EL (cell line): ENCODE measurements at places on chromosomes 5 and 9.

GRCh38 chr5:143682246-143682905 is 129.6 kb upstream of the HMHB1 start:
- no peak for DNase-seq

GRCh38 chr9:7844242-7844641 is 44.7 kb upstream of the DMAC1 start:
- DNase-seq = no peak

GRCh38 chr9:98378206-98378780 is 122.8 kb upstream of the TBC1D2 start:
- DNase-seq = no peak

- no peak for DNase-seq
Observed at GRCh38 chr9:38278931-38279679, 113.4 kb upstream of the ALDH1B1 start.

- no peak for DNase-seq
Observed at GRCh38 chr5:15431923-15432322, 68.1 kb upstream of the FBXL7 start.

DNA sequence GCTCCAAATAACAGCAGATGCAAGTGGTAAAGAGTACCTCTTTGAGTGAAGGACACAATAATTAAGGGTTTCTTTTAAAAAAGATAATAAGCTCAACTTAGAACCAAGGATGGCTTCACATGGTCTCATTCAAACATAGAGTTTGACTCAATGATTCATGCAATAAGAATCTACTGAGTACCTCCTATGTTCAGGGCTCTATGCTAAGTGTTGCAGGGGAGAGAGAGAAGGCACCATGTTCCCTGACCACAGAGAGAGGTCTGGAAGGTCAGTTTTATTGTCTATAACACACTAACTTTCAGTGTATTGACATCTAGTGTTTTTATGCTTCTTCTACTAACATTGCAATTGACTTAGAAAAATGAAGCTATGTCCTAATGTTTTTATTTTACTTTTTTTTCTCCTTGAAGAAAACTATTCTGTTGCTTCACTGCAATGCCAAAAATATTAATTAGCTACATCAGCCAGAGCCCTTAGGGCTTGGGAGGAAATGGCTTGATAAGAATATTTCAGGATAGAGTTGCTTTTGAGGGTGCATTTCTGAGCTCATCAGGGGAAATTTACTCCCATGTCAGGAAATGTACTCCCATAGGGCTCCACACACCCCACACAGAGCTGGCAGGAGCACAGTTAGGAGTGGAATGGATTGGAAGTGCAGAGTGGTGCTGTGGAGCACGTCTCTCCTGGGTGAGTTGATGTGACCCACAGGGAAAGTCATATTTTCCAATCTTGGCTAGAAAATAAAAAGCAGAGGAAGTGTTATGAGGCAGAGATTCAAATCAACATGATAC is 106.6 kb downstream of the PDE8B start:
- DNase-seq = peak; percentile 71

DNA sequence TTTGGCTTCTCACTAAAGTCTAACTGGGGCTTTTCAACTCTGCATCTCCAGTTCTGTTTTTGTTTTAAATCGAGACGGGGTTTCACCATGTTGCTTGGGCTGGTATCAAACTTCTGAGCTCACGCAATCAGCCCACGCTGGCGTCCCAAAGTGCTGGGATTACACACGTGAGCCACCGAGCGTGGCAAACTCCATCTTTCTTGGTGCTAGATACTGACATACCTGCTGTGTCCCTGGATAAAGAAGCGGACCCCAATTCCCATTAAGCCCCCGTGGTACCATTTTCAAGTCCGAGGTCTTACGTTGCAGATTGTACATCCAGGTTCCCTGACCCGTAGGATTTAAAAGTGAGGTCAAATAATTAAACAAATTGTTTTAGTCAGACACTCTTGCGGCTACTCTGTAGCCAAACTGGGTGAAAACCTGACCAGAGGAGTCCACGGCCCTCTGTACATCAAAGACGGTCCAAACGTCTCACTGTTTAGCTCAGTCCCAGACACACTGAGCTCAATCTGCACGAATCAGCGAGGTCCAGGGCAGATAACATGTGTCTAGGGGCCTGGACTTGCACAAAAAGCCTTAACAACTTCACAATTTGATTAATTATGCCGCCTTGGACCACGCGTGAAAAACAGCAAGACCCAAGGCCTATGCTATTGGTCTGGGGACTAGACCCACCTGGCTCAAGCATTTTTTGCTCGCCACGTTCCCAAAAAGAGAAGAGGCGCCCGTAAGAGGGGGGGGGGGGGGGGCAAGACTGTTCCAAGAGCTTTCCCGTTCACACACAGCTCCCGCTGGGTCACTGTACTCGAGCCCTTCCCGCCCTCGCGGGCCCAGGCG is 727 bp upstream of the DNAJA1 start:
- peak; percentile 42 for DNase-seq

- DNase-seq = no peak
Observed at GRCh38 chr5:50559955-50560354, 106.5 kb upstream of the PARP8 start.

GRCh38 chr5:149083846-149084245 is 21.0 kb upstream of the SH3TC2 start:
- DNase-seq = no peak

DNA sequence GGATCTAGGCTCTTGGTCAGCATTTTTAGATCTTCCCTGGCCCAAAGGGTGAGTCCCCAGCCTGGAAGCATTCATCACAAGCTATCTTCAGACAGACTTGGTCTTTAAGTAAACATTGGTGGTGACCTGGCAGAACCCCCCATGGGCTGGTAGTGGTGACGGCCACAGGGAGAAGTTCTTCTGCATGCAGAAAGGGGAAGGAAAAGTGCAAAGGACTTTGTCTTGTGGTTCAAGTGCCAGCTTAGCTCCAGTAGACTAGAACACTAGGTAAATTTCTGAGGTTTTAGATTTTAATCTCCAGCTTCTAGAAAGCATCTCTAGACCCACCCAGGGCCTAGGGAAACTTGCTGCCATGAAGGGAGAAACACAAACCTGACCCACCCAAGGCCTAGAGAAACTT is 584.0 kb downstream of the CHSY3 start:
- DNase-seq = no peak

DNA sequence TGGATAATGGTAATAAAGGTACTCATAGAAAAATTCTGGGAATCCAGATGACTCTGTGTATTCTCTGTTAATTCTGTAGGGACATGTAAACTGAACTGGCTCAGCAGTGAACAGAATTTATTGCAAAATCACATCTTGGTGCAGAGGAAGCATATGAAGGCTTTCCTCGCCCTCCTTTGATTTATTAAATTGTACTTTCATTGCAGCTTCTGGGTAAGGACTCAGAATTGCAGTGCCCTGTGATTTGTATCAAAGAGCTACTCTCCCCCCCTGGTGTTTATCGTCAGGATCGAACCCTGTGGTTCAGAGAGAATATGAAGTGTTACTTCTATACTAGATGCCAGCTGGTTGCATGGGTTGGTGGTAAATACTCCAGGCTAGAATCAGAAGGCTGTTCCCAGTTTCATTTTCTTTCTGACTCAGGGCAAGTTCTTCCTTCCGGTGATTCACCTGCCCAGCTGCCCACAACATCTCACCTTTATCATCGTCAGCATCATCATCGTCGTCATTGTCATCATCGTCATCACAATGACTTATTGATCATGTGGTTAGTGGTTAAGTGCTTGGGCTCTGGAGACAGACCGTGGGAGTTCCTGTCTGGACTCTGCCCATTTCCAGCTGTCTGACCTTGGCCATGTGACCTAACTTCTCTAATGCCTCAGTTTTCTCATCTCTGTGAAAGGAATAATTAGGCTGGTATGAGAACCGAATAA is 238.8 kb downstream of the ARHGAP26 start:
- DNase-seq = peak; percentile 96

DNA sequence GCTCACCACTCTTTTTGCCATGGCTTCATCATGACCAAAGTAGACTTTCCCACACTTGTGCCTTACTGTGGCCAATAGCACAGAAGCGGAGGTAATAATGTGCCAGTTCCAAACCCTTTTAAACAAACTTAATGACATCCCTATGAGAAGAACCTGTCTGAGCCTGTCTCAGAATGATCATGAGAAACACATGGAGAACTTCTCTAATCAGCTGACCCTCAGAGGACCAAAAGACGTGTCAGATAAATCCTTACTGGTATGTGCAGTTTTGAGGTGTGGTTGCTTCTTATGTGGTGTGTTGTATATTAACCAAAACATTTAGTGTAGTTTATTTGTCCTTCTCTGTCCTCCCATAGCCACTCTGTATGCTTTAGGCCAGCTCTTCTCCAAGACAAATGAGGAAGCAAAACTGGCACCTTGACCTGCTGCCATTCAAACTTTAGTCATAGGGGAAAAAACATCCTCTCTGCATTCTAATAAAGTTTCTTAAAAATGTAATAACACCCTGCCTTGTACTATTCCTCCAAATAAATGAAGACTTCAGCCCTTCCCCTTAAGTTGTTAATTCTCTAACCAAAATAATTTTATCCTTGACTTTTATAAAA is 168.9 kb downstream of the MUSK start:
- DNase-seq = no peak

- DNase-seq = no peak
Observed at GRCh38 chr5:104778-105296, 12.9 kb downstream of the PLEKHG4B start.

GRCh38 chr9:18451406-18451805 is 22.5 kb upstream of the ADAMTSL1 start:
- no peak for DNase-seq

DNA sequence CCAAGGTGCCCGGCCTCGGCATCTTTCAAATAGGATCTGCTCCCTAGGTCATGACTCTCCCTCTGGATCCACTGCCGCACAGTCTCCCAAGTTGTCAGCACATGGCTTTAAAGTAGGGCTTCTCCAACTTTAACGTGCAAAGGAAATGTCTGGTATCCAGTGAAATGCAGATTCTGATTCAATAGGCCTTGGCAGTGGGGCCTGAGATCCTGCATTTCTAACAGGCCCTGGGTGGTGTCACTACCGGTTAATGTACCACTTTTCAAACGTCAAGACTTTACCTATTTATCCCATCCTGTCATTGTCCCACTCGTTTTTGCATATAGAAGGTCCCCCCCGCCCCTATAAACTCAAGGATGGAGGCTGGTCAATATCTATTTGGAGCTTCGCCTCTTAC is 137.6 kb upstream of the ZNF618 start:
- no peak for DNase-seq

DNA sequence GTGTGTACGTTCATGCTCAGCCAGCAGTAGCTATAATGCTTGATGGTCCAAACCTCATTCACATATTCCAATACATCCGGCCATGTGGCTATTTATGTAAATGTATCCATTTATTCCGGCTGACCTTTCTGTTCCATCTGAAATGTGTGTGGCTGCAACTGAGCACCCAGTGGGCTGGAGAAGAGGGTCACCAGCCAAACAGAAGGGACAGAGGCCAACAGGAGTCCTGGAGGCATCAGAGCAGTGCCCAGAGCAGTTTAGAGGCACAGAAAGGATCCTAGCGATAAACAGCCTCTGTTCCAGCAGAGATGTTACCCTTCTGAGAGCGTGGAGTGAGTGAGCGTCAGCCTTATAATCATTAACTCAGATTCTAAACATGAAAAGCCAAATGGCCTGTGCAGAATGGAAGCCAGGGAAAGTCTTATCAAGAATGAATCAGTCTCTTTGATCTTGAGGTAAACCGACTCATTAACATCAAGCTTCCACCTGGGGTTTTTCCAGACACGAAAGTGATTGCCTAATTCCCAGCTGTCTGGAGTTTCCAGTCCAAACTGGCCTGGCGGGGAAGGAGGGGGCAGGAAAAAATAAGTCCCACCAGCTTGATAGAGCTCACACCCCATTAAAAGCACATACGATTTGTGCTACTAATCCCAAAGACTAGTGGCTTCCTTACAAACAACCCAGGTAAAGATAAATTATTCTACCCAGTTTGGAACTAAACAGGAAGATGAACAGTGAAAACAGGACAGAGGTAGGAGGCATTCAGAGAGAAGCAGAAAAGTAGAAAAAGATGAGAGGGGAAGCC is 55.7 kb downstream of the SUSD1 start:
- no peak for DNase-seq

DNA sequence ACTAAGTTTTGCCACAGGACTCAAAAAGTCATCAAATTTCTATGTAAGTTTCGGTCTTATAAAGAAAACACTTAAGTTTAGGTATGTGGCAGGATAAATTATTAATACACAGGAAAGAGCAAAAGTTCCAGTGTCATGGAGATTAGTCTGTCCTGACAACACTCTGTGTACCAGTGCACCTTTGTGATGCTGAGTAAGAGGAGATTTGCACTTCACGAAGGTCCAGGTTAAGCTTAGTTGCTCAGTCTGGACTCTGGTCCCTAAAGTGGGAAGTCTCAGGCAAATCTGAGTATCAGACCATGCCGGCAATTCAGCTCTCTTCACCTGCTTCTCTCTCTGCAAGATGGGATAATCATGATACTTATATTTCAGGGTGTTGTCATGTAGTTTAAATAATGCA is 139.5 kb upstream of the RASGRF2 start:
- no peak for DNase-seq

- DNase-seq = peak; percentile 10
Observed at GRCh38 chr9:92564504-92564903, 28.7 kb upstream of the ECM2 start.

DNA sequence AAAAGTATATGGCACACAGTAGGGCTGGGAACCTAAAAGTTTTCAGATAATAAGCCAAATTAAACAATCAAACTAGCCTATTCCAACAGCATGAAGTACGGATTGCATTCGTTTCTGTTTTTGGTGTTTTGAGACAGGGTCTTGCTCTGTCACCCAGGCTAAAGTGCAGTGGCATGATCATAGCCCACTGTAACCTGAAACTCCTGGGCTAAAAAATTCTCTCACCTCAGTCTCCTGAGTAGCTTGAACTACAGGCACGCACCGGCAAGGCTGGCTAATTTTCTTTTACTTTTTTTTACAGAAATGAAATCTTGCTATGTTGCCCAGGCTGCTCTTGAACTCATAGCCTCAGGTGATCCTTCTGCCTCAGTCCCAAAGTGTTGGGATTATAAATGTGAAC is 5.2 kb downstream of the RFX3 start:
- no peak for DNase-seq

- no peak for DNase-seq
Observed at GRCh38 chr9:93572636-93573515, 3.5 kb upstream of the PHF2 start.

DNA sequence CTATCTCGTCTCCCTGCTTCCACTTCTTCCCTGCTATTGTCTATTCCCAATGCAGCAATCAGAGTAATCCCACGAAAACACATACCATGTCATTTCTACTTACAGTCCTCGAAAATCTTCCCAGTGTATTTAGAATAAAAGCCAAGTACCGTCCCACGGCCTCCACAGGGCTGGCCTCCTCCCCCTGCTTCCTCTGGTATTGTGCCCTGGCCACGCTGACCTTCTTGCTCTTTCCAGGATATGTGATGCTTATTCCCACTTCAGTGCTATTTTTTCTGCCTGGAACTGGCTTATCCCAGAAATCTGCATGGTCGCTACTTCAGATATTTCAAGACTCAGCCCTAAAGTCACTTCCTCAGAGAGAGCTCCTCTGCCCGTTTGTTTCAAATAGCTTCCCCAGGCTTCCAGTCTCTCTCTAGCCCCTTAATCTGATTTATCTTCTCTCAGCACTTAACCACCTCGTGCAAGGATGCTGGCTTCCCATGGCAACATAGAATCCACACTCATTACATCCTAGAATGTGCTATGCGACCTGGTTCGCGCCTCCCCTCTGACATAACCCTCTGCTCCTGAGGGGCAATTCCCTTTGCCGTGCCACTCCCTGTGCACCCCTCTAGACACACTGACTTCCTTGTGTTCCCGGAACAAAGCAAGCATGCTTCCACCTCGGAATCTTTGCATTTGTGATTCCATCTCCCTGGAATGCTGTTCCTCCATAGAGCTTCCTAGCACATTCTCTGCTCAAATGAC is 365.9 kb downstream of the ZSWIM6 start:
- no peak for DNase-seq

- DNase-seq = no peak
Observed at GRCh38 chr9:125241863-125242739, 958 bp upstream of the HSPA5 start.
